ENCODE measurements at places on chromosomes 11 and 22.

DNA sequence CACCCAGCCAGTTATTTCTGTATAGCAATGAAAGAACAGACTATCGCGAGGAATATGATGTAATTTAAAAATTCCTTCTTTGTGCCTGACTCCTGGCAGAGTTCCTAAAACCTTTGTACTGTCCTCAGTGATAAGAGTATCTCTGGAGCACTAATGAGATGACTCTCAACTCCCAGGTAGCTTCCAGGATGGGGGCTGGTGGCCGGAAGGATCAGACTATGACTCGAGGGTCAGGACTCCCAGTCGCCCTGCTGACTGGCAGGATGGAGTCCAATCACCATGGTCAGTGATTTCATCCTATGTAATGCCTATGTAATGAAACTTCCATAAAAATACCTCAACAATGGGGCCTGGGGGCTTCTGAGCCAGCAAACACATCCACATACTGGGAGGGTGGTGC is 135.1 kb downstream of the SHANK2 start:
- peak; percentile 1 for DNase-seq

DNA sequence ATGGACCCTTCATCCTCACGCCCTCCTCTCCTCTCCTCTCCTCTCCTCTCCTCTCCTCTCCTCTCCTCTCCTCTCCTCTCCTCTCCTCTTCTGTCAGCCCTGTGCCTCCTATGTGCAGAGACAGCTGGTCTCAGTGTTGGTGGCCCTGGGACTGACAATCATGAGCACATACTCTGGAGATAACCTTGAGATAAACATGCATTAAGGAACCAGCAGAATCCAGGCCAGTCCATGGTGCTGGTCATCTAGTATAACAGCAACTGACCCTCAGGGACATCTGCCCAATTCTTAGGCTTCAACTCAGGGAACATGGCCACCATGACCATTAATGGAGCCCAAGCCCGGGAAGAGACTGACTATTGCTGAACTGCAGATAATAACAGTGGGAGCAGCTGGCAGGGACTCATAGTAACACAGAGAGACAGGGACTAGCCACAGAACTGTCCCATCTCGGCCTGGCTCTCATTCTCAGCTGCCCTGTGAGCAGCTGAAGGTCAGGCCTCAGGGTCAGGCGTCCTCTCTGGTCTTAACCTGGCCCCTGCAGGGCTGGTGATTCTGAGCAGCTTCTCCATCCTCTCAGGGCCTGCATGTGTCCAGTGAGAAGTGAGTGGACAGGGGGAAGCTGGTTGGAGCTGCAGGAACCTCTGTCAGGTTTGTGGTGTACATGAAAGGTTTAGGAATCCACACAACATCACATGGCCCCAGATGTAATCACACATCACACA is 45.4 kb downstream of the GGTLC2 start:
- DNase-seq, result no peak

- DNase-seq, result no peak
Observed at GRCh38 chr22:19517171-19517500, 7.1 kb downstream of the CLDN5 start.

- peak; percentile 56 for DNase-seq
Observed at GRCh38 chr22:50731811-50732624, 6.0 kb upstream of the ACR start.

DNA sequence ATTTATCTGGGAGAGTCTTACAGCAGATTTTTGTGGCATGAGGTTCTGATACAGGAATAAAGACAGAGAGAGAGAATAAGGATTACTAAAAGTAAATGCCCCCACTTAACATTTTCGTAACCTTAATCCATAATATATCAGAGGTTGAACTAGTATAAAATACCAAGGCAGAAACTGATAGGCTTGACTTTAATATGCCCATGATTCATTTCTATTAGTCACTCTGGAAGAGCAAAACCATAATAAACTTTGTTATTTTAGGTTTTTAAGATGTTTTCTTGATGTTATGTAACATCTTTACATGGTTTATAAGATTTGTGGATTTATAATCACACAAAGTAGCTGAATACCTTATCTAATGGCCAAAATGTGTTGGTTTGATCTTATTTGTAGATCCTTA is 19.1 kb downstream of the GUCY1A2 start:
- peak; percentile 16 for DNase-seq

- peak; percentile 90 for DNase-seq
Observed at GRCh38 chr22:35835998-35836691, 118.5 kb downstream of the APOL5 start.

DNA sequence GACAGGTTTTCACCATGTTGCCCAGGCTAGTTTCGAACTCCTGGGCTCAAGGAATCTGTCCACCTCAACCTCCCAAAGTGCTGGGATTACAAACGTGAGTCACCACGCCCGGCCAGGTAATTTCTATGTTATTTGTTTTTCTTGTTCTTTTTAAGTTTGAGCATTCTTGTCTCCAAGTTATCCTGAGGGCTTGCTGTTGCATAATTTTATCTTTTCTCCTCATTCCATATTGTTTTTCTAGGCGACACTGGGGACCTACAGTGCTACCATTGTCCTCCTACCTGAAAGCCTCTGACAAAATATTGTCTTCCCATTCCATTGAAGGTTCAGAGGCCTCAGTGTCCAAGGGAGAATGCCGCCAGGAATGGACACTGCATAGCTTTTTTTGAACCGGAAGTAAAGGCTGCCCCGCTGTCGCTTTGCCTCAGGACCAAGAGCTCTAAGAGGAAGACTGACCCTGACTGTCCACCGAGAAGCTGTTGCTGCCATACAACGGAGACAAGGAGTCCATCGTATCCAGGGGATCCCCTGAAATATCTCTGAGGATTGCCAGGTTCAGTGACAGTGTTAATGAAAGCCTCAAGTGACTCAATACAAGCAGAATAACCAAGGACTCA is 9.7 kb downstream of the AP5B1 start:
- no peak for DNase-seq

DNA sequence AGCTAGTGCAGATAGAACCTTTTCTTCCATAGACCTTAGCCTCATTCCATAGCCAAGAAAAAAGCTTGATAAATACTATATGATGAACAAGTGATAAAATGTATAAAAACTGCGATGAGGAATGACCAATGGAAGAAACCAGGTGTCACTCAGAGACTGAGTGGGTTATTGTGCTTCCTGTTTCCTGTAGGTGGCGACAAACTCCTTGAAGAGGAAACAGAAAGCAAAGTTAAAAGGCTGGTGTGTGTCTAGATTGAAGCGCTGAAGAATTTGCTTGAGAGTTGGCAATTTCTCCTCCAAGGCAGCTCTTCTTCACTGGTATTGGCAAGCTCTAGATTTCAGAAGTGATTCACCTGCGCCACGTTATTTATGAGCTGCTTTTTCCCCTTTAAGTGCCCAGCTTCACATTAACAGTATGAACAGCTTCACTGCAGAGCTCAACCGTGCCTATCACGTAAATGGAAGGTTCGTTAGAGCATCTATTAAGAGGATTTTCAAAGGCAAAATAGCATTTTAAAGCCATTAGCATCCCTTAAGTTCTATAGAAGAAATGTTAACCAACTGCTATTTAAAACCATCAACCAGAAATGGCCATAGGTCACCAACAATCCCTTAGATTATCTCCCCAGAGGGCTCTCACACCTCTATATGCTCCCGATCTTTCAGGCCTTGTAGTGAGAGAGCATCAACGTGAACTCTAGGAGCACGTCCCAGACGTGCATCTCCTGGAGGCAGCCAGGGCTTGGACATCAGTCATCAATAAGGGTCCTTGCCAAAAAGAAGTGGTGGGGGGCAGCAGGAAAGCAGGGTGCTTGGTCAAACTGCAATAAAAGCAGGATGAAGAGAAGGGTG is 179.4 kb downstream of the CADM1 start:
- DNase-seq, result peak; percentile 43
